ENCODE measurements at places on chromosomes 16 and 17. TPM values are rescaled to one million over a fixed set of nuclear protein-coding genes. Genes with fewer than 3 reads are reported as not detected.

MPV17L gene
- 4.4 TPM for total RNA-seq

TEKT1 gene
- not detected for total RNA-seq

CHAD gene
- total RNA-seq, result not detected

RAC3 gene
- 35.8 TPM for total RNA-seq

CSNK2A2 gene
- total RNA-seq, result 50.2 TPM

CTRB1 gene
- total RNA-seq, result not detected

TLCD3B gene
- 0.33 TPM for total RNA-seq

NOG gene
- 1.2 TPM for total RNA-seq

LRRC75A gene
- total RNA-seq, result 1.0 TPM

KCNH4 gene
- total RNA-seq, result 0.39 TPM

MYH13 gene
- not detected for total RNA-seq

SLFN13 gene
- 4.2 TPM for total RNA-seq

SDR42E2 gene
- not detected for total RNA-seq

MYH2 gene
- total RNA-seq, result not detected

STH gene
- not detected for total RNA-seq

TMEM94 gene
- 49.8 TPM for total RNA-seq

ITGAL gene
- 0.16 TPM for total RNA-seq

CA4 gene
- not detected for total RNA-seq

All from A549 treated with CORT108297 at 1 μM for 4 hours (cell line).